ENCODE measurements at places on chromosomes 6 and 20.
A peak's percentile ranks its signal among the peaks of the same experiment; 100 is the strongest.

DNA sequence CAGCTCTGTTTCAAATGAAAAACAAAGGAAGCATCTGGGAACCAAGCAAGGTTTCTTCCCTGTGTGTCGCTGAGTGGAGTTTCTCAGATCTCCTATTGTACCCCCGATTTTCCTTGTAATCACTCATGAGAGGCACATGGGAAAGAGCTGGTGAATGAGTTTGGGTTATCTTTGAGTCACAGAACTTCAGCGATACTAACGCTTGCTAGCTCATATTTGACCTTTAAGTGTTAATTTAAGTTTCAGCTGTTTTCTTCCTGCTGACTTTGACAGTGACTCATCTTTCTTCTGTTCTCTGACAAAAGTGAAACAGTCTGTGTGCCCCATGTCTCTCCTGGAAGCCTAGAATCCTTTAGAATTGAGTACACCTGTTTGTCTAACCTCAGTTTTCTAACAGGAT, 261.1 kb upstream of the RGS17 start:
- no peak for DNase-seq

GRCh38 chr6:63882208-63882607, 246.6 kb downstream of the PHF3 start:
- DNase-seq = no peak

DNA sequence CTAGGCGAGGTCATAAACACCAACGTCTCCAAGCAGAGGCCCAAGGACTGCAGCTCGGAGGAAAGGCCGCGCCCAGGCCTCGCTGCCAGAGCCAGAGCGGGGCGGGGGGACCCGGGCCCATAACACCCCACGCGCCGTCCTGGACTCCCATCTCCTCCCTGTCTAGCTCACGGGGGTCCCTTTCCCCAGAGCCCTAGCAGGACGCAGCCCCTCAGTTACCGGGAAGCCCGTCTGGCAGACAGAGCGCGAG, 44.9 kb downstream of the MDFI start:
- no peak for DNase-seq

DNA sequence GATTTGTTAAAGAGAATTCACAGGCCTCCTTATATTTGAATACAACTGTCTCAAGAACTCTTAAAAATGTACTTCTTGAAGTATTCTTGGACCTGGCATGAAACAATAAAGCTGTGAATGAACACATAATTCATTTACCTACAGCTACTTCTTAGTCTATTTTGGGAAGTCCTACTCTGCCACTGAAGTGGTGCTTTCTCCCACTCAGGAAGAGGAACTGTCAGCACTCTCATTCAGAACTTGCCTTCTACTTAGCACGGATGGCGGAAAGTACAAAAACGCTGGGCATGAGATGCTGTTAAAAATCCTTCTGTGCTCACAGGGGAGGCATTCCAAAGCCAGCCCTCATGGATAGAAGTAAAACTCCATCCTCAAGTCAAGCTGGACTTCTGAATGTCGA, 144.8 kb upstream of the LAMP5 start:
- DNase-seq = no peak

- DNase-seq = no peak
Observed at GRCh38 chr20:4855555-4855954, 133.8 kb downstream of the PRND start.

- DNase-seq = no peak
Observed at GRCh38 chr6:159976686-159977254, 7.9 kb downstream of the IGF2R start.

DNA sequence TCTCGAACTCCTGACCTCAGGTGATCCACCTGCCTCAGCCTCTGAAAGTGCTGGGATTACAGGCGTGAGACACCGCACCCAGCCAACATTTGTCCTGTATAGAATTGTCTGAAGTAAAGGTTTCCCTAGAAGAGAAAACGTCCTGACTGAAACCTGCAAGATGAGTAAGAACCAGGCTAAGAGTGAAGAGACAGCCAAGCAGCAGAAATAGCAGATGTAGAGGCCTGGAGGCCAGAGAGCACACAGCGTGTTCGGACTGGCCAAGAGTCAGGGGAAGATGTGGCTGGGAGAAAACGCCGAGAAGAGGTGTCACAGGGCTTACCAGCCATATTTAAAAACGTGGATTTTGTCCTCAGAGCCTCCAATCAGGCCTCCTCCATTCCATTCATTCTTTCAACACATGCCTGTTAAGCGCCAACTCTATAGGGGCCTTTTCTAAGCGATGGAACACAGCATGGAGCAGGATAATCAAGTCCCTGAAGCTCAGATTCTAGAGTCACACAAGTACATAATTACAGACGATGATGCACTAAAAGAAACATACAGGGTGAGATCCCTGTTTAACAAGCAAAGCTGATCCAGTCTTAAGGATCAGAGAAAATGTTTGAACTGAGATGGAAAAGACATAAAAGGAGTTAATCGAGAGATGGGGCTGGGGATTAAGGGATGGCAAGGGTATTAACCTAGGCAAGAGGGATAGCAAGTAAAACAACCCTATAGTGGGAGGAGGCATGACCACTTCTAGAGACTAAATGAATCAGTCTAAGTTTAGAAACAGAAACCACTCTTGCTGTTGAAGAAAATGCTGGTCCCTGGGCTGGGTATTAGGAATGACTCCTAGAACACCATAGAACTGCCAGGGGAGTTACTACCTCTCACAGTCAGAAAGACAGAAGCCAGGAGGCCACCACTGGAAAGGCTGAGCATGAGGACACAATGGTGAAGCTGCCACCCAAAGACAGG, 4.8 kb downstream of the ZCCHC3 start:
- DNase-seq = no peak

- DNase-seq = no peak
Observed at GRCh38 chr6:151494936-151495320, 1.1 kb downstream of the CCDC170 start.

DNA sequence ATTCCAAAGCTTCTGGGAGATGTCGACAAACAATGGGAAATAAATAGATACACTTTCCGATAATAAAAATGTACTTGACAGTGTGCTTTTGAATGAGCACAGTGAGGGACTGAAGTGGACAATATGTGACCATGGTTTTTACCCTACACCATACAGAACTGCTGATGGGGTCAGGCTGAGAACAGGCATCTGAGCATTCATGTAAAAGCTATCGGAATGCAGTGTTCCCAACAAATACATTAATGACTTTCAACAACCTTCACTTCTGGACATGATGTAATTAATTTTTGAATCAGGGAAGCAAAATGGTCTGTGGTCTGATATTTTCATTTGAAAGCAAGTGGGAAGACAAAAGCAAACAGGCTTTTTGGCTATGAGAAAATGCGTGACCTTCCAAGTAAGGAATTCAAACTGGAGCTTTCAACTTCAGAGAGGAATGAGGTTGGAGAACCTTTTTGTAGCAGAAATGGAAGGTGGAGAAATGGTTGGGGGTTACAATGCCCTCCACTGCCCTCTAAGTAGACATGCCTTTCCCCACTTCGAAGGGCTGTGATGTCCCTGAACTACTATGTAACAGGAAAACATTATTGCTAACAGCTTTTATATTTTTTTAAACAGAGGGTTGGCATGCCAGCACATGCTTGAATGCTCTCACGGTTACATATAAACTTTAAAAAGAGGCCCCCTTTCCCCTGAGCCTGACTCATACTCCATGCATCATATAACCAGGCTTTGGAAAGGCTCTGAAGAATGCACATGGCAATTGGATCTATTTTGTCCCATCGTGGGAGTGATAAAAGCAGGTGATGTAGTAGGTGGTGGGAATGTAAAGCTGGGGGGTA, 203.5 kb upstream of the CITED2 start:
- no peak for DNase-seq

DNA sequence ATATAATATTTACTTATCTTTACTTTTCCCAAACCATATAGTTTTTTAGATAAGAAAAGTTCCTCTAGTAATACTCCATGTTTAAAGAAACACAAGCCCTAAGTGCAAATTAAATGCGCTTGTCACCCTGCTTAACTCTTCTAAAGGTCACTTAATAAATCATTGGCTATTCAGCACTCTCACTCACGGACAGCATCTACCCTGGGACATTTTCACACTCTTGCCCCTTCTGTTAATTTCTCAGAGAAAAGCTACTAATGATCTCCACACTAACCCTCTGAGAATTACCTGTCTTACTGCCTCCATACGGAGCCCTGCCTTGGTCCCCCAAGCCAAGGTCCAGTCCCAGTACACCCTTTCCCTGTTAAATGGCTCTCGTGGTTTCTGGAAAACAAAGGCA, 102.2 kb downstream of the NRN1 start:
- no peak for DNase-seq

DNA sequence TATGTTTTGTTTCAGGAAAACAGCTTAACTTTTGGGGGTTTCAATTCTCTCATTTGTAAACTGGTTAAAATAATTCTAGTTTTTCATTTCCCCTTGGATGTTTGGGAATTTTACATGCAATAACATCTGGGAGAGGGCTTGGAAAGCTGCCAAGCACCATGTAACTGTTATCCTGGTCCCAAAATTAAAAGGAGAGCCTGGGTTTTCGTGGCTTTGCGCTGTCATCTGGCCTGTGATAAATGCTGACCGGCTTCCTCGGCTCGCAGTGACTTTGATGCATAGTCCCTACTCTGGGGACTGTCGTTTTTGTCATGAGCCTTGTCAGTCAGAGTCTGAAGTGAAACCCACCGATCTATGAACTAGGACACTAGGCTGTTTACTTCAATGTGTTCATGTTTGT, 12.2 kb downstream of the SLC35F1 start:
- no peak for DNase-seq

DNA sequence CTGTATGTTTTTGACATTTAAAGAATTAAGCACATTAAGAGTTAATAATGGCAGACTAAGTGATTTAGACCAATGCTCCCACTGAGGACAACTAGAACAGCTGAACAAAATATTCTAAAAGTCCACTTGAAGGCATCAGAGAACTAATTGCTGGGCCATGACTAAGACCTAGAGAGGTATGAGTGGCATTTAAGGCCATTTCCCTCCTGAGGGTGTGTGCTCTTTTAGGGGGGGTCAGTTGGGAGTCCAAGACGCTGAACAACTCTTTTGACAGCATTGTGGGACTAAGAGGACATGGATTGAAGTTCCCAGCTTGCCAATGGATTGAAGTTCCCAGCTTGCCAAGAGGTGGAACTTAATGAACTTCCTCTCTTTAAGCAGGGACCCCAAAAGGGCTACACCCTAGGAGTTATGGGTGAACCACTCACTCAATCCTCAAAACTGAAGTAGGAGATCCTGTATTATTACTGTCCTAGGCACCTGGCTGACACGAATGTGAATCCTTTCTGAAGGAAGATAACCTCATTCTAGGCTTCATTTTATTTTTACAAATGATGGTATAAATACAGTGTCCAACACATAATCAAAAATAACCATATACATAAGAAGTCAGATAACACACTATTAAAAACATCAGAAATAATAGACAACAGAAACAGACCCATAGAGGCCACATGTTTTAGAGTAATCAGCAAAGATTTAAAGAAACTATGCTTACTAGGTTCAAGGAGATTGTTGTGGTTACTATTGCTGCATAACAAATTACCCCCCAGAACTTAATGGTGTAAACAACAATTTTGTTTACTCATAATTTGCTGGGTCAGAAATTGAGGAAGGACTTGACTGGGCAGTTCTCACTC, 175.1 kb downstream of the VEGFA start:
- no peak for DNase-seq

DNA sequence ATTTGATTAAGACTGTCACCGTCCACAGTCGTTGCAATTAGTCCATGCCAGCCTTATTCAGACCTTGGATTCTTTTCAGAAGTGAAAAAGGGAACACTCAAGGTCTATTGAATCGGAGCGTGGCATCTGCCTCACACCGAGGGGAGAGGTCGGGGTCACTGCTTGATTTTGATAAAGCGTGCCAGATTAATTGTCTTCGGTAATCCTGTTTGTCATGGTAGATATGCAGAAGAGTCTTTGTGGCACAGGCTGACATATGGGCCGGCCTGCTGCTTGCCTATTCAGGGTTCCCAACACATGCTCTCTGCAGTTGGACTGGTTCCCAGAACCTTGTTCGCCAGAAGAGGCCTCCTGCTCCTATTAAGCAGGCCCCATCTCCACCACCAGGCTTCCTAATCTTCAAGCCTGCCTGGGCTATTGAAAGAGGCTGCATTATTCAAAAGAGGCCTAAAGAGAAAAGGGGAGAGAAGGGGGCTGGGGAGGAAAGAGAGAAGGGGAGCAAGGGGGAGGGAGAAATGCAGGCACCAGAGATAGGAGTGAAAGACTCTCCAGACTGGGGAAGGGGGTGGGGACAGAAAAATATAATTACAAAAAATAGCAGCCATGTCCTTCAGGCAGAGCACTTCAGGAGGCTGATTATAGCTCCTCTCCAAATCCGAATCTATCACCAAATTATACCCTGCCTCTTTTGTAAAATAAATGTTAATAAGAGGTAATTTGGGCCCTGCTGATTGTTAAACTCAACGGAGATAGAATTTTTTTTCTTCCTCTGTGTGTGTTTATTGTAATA, 611.3 kb downstream of the HDGFL1 start:
- DNase-seq = no peak

DNA sequence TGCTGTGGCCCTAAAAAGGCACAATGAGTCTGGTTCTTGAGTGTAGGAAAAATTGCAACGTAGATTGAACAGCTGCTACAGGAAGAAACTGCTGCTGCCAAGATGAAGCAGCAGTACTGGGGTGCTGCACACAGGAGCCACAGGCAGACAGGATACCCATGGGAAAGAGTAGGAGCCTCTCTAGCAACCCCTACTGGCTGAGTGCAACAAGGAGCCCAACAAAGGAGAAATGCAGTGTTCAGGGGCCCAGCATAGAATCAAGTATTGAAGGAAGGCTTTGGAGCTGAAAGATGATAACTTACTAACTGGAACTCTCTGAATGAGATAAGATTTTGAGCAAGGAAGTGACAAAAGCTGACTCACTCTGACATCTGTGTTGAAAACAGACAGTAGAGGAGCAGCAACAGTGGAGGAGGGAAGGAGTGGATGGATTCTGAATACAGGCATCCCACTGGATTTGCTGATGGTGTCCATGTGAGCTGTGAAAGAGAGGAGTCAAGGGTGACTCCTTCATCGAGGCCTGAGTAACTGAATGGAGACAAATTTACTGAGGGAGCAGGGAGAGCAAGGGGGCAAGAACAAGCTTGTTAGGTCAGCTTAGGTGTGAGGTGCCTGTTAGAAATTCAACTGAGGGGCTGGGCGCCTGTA, 534.7 kb upstream of the JARID2 start:
- DNase-seq = peak; percentile 68

- no peak for DNase-seq
Observed at GRCh38 chr20:36298795-36299339, 7.3 kb upstream of the DLGAP4 start.

- DNase-seq = peak; percentile 55
Observed at GRCh38 chr6:42368181-42368580, 83.5 kb downstream of the TRERF1 start.

DNA sequence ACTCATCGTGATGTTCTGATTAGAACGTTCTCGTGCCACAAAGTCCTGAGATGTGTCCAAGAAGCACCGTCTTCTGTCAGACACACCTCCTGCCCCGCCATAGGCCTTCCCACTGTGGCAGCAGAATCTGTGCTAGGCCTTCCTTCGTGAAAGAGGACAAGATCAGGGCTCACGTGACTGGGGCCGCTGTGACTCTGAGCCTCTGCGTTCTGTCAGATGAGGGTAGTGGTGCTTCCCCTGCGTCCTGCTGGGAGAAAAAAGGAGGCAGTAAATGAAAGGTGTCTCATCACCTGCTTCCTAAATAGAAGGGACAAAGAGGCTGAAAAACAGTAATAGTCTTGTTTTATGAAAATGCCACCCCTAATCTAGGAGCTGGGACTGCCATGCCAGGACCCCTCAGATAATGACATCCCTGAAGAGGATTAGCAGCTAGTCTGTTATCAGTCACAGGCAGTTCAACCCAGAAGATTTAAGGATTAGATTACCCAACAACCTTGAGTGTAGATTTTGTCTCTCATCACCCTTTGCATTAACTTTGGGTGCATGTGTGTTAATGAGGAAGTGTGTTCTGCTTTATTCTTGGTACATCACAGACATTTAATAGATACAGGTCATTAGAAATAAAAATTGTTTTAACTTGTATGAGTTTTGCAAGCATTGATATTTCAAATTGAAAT, 4.1 kb downstream of the DNAJC5 start:
- DNase-seq = no peak
